Progenitor cell of endocrine pancreas (in vitro differentiated cells): ENCODE measurements at places on chromosomes 5 and 9. TPM values are rescaled to one million over a fixed set of nuclear protein-coding genes. Genes with fewer than 3 reads are reported as not detected.
A peak's percentile ranks its signal among the peaks of the same experiment; 100 is the strongest.

- no peak overlapping the region for H3K4me3 ChIP-seq
- H3K4me1 ChIP-seq: peaks cover 3% of the 10 kb centered on the region
- no peak for DNase-seq
Observed at GRCh38 chr9:24502206-24502937, 43.3 kb downstream of the IZUMO3 start.

GRCh38 chr5:31106691-31107090, 86.8 kb upstream of the CDH6 start:
- H3K27ac ChIP-seq: peak overlapping the region; percentile 81
- no peak for DNase-seq
- no peak overlapping the region for H3K4me3 ChIP-seq
- H3K36me3 ChIP-seq: no peaks in the 10 kb centered on the region
- no peaks in the 10 kb centered on the region for H3K27me3 ChIP-seq
- H3K4me1 ChIP-seq: peaks cover 51% of the 10 kb centered on the region

GRCh38 chr9:36101916-36102741, 34.4 kb upstream of the GLIPR2 start:
- H3K4me1 ChIP-seq: peaks cover 4% of the 10 kb centered on the region
- peaks cover 2% of the 10 kb centered on the region for H3K36me3 ChIP-seq
- H3K27me3 ChIP-seq: no peaks in the 10 kb centered on the region
- H3K27ac ChIP-seq: no peak overlapping the region

Gene PCDHGA2
- 0.72 and 1.1 TPM in 2 replicates for total RNA-seq

Gene FNBP1
- total RNA-seq: 38.9 and 44.1 TPM in 2 replicates
